ENCODE measurements at places on chromosomes 4 and X. TPM values are rescaled to one million over a fixed set of nuclear protein-coding genes. Genes with fewer than 3 reads are reported as not detected.
A peak's percentile ranks its signal among the peaks of the same experiment; 100 is the strongest.

Gene TRIML2
- total RNA-seq = 4.9 TPM

Gene GBA3
- total RNA-seq = not detected

Gene ZNF280C
- 5.5 TPM for total RNA-seq

Gene HCFC1
- total RNA-seq = 40.3 TPM

DNA sequence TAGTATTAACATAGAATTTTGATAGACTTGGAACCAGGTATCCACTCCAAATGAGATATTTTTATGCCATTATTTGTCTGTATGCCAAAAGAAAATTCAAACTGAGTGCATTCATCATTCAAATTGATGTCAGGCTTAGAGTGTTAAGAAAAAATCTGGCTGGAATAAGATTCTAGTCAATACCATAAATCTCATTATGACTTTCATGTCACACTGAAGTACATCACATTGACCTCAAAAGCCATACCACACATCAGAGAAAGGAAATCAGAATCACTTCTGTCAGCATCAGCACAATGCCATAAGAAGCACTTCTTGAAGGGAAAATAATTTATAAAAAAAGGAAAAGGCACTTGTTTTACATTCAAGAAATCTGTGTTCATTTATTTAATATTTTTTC lies 119.0 kb upstream of the BMP3 start:
- H3K27ac ChIP-seq = no peak overlapping the region
- no peaks in the 10 kb centered on the region for H3K4me1 ChIP-seq
- DNase-seq = no peak
- H3K27me3 ChIP-seq = no peaks in the 10 kb centered on the region
- H3K4me3 ChIP-seq = no peak overlapping the region
- H3K36me3 ChIP-seq = no peaks in the 10 kb centered on the region

DNA sequence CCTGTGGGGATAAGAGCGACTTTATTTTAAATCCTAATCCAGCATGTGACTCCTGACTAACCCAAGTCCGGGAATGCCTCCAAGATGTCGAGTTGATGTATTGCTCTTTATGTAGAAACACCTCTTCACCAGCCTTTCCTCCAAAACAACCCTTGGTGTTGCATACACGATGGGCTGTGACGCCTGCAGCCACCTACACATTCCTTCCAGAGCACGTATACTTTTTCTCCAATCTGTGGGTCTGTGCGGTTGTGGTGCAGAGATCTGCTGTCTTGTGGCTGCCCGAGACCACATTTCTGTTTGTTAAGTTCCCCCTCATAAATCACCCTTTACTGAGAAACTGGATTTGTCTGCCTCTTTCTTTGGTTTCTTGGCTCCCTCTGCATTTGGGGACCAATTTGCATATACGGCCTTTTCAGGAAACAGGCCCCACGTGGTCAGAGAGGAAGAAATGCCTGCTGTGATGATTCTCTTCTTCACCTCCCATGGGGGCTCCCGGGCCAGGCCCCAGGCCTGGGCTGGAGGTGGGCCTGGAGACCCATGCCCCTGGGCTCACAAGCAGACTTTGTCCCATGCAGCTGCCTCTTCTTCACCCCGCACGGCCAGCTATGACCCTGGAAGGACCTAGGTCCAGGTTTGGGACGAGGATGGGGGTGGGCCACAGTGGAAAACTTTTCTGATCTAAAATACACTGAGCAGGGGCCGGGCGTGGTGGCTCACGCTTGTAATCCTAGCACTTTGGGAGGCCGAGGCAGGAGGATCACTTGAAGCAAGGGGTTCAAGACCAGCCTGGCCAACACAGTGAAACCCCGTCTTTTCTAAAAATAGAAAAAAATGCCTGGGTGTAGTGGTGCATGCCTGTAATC lies 21.4 kb upstream of the AFAP1 start:
- DNase-seq = peak; percentile 99
- peaks cover 5% of the 10 kb centered on the region for H3K36me3 ChIP-seq
- H3K27ac ChIP-seq = peak overlapping the region; percentile 74
- H3K4me3 ChIP-seq = no peak overlapping the region
- peaks cover 38% of the 10 kb centered on the region for H3K4me1 ChIP-seq

GRCh38 chr4:61336488-61336887 lies 136.4 kb downstream of the ADGRL3 start:
- no peaks in the 10 kb centered on the region for H3K27me3 ChIP-seq
- no peaks in the 10 kb centered on the region for H3K4me1 ChIP-seq
- no peak overlapping the region for H3K27ac ChIP-seq
- H3K36me3 ChIP-seq = no peaks in the 10 kb centered on the region

GRCh38 chr4:136818811-136819330 lies 713.4 kb downstream of the PCDH18 start:
- H3K27ac ChIP-seq = no peak overlapping the region
- no peak for DNase-seq
- no peak overlapping the region for H3K4me3 ChIP-seq
- no peaks in the 10 kb centered on the region for H3K4me1 ChIP-seq
- no peaks in the 10 kb centered on the region for H3K27me3 ChIP-seq

Data from MCF 10A (cell line).